Ovary (tissue), 10 donors: ENCODE measurements at places on chromosomes 11 and 22. TPM values are rescaled to one million over a fixed set of nuclear protein-coding genes. Genes with fewer than 3 reads are reported as not detected.

DNA sequence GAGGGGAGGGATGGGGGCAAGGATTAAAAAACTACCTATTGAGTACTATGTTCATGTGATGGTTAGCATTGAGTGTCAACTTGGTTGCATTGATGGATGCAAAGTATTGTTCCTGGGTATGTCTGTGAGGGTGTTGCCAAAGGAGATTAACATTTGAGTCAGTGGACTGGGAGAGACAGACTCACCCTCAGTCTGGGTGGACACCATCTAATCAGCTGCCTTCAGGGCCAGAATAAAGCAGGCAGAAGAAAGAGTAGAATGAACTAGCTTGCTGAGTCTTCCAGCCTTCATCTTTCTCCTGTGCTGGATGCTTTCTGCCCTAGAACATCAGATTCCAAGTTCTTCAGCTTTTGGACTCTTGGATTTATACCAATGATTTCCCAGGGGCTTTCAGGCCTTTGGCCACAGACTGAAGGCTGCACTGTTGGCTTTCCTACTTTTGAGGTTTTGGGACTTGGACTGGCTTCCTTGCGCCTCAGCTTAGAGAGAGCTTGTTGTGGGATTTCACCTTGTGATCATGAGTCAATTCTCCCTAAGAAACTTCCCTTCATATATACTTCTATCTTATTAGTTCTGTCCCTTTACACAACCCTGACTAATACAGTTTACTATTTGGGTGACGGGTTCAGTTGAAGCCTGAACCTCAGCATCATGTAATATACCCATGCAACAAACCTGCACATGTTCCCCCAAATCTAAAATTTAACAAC, 70.2 kb downstream of the MTNR1B start:
- no peak for DNase-seq

- DNase-seq = peak; percentile 74
Measured at GRCh38 chr11:61890529-61891330, 615 bp downstream of the FADS3 start.

- no peak for DNase-seq
Measured at GRCh38 chr11:130418756-130419155, 9.7 kb downstream of the ADAMTS8 start.

DNA sequence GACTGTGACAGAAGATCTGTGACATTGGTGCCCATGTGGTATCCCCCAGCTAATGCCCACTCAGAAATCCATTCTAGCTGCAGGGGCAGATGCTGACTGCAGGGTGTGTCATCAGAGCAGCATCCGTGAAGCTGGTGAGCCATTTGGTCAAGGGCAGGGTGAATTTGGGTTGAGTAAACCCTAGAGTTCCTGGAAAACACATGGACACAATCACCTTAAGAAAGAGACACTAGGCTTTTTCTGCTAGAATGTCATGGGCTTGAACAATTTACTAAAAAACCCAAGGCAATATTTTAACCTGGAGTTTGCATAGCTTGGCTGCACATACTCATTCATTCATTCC, 100.0 kb downstream of the ADAMTS15 start:
- no peak for DNase-seq

DNA sequence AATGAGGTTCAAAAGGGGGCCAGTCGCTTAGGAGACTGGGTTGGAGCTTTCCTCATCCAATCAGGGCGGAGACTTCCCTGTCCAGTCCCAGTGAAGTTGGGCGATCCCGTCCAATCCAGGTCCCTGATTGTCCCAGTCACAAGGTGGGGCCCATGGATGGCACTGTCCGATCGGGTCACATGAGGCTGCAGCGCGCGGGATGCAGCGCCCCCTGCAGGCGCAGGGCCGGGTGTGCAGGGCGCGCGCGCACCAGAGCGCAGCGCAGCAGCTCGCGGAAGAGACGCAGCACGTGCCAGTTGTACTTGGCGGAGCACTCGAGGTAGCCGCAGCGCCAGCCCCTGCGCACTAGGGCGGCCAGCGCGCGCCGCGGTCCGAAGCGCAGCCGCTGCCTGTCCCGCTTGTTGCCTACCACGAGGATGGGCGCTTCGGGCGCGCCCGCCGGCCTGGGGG, 2.3 kb downstream of the RASL10A start:
- no peak for DNase-seq

- DNase-seq = no peak
Measured at GRCh38 chr11:7098235-7098832, 9.5 kb downstream of the RBMXL2 start.

- DNase-seq = no peak
Measured at GRCh38 chr11:15688351-15688792, 573.6 kb downstream of the INSC start.

DNA sequence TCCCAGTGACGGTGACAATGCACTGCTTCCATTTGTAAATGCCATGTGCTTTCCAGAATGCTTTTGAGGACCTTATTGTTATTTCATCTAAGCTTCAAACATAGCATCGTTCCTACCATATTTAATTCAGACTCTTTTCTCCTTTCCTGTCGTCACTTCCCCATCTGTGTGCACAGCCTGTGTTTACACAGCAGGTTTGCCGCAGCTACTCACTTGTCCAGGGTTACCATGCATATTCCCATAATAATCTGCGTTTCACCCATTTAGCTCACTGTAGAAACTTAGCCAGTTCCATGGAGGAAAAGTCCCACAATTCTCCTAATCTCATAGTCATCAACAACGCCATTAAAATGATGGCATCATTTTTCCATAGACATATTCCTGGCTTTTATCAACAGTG, 48.0 kb downstream of the FLI1 start:
- no peak for DNase-seq

- no peak for DNase-seq
Measured at GRCh38 chr11:69941546-69942332, 122.5 kb upstream of the FGF3 start.

DNA sequence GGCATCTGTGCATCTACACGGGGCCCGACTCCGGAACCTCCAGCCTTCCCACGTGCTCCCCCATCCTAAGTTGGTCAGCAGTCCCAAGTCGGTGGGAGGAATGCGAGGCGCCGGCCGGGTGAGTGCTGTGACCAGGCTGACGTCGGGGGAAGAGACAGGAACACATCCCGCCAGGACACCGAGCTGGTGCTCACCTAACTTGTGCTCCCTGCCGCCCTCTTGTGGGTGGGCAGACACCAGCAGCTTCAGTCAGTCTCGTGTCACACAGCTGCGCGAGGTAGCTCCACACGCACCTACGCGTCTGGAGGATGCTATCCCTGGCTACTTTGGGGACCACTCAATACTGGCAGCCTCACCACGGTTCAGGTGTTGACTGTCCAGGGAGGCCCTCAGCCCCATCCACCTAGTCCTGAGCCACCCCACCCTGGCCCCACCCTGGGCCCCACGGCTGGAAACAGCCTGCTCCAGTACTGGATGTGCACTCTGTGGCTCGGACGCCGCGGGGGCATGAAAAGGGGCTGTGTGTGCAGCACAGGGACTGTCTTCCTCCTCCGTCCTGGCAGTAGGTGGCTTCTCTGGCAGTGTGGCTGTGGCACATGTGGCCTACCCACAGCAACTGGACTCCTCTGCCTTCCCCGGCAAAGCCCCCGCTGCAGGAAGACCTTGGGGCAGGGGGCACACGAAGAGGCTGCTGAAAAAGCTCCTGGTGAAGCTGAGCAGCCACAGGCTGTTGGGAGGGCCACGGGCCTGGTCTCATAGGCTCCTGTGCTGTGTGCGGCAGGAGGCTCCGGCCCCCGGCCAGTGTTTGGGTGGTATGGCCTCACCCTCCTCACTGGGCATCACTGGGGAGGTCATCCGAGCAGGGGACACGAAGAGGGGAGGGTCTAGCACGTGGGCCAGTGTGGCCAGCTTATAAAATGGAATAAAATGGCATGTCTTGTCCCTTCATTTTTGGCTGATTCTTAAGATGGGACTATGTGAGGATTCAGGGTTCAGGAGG, 11.2 kb upstream of the BID start:
- no peak for DNase-seq

DNA sequence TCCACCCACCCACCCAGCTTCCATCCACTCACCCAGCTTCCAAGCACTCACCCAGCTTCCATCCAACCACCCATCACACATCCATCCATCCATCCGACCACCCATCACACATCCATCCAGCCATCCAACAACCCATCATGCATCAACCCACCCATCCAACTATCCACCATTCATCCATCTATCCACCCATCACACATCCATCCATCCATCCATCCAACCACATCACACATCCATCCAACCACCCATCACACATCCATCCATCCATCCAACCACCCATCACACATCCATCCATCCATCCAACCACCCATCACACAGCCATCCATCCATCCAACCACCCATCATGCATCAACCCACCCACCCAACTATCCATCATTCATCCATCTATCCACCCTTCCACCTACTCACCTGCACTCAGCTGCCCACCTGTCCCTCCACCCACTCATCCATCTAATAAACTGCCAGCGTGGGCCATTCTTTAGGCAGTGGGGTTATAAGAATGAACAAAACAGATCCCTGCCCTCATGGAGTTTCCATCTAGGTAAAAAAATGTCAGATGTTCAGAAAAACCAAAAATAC, 88.2 kb downstream of the CELSR1 start:
- no peak for DNase-seq

- DNase-seq = no peak
Measured at GRCh38 chr22:22605074-22605404, 39.4 kb upstream of the GGTLC2 start.

DNA sequence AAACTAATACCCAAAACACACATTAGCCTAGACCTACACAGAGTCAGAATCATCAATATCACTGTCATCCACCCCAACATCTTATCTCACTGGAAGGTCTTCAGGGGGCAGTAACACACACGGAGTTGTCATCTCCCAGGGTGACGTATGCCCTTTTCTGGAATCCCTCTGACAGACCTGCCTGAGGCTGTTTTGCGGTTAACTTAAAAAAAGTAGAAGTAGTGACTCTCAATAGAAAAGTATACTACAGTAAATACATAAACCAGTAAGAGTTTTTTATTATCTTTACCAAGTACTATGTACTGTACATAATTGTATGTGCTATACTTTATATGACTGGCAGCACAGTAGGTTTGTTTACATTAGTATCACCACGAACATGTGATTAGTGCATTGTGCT, 80.5 kb downstream of the PGR start:
- DNase-seq = no peak

DNA sequence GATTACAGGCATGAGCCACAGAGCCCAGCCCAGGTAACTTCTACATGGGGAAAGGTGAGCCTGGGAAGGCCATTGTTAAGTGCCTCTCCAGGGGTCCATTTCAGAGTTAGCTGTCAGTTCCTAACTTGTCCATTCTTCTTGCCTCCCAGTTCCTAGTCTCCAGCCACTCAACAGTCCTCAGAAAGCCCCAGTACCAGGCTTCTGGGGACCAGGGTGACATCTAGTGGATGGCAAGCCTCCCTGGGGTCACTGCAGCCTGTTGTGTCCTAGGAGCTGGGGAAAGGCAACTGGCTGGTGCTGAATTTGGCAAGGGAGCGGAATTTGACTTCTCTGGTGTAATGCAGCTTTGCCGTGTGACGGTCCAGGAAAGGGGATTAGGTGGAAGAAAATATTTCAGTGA, 2.1 kb downstream of the LGALS12 start:
- DNase-seq = no peak

DNA sequence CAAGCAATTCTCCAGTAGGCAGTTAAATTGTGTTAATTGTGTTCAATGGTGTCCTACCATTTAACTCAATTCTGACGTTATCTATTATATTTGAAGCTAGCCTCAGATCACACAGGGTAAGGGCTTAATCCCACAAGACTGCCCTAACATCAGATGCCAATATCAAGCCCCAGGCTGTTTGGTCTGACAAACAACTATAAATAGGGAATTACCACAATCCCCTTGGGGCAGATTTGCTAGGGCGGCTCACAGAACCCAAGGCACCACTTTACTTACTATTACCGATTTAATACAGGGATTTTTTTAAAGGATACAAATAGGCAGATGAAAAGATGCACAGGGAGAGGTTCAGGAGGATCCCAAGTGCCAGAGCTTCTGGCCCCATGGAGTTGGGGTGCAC, 678.4 kb downstream of the OPCML start:
- DNase-seq = no peak

Gene GSTT2B
- total RNA-seq = 12.3 TPM

Gene FAM83F
- total RNA-seq = 0.60 TPM

Gene ABTB2
- 6.5 TPM for total RNA-seq

Gene AMOTL1
- total RNA-seq = 14.5 TPM

Gene TNNT3
- total RNA-seq = 1.5 TPM

Gene CHRDL2
- 1.9 TPM for total RNA-seq

Gene FAT3
- total RNA-seq = 1.7 TPM

Gene PGA4
- not detected for total RNA-seq

Gene OR51B4
- total RNA-seq = 0.25 TPM

Gene SHANK2
- total RNA-seq = 2.8 TPM

Gene MOGAT2
- total RNA-seq = 0.72 TPM

Gene IL10RA
- 5.5 TPM for total RNA-seq

Gene RASSF10
- 1.1 TPM for total RNA-seq

Gene PNPLA3
- 2.0 TPM for total RNA-seq
